ENCODE measurements at places on chromosomes 6 and 20. TPM values are rescaled to one million over a fixed set of nuclear protein-coding genes. Genes with fewer than 3 reads are reported as not detected.

DPPA5 gene
- total RNA-seq = not detected

PRICKLE4 gene
- 9.2 TPM for total RNA-seq

EYS gene
- total RNA-seq = not detected

OR2H2 gene
- total RNA-seq = not detected

CDH26 gene
- total RNA-seq = 0.68 TPM

PI3 gene
- 4.6 TPM for total RNA-seq

ZNF165 gene
- 10.5 TPM for total RNA-seq

CDSN gene
- 1.0 TPM for total RNA-seq

LRRC73 gene
- 0.55 TPM for total RNA-seq

FOXC1 gene
- total RNA-seq = 18.6 TPM

ARMH2 gene
- not detected for total RNA-seq

ACTR5 gene
- 7.8 TPM for total RNA-seq

BNIP5 gene
- total RNA-seq = not detected

TXLNB gene
- not detected for total RNA-seq

ADRM1 gene
- 173 TPM for total RNA-seq

ZNF343 gene
- total RNA-seq = 11.9 TPM

ENPP5 gene
- total RNA-seq = 8.0 TPM

SRMS gene
- 1.2 TPM for total RNA-seq

SLC13A3 gene
- total RNA-seq = 6.0 TPM

CD24 gene
- 93.4 TPM for total RNA-seq

TINAG gene
- total RNA-seq = not detected

EBF4 gene
- 5.1 TPM for total RNA-seq

CYP24A1 gene
- 4.9 TPM for total RNA-seq

CEBPB gene
- total RNA-seq = 117 TPM

CCN2 gene
- total RNA-seq = 20.2 TPM

BMP6 gene
- total RNA-seq = not detected

LINC00237 gene
- total RNA-seq = not detected

SOX12 gene
- 57.1 TPM for total RNA-seq

PLG gene
- total RNA-seq = not detected

ADGRF1 gene
- 112 TPM for total RNA-seq

PNPLA1 gene
- not detected for total RNA-seq

COL11A2 gene
- total RNA-seq = 2.2 TPM

BPIFB1 gene
- not detected for total RNA-seq

EDEM2 gene
- 28.6 TPM for total RNA-seq

CCN6 gene
- not detected for total RNA-seq

ID4 gene
- 5.9 TPM for total RNA-seq

ZNF341 gene
- 5.6 TPM for total RNA-seq

NUP153 gene
- 74.1 TPM for total RNA-seq

DLL1 gene
- total RNA-seq = not detected

WRNIP1 gene
- total RNA-seq = 61.4 TPM

SLC26A8 gene
- total RNA-seq = not detected

C6orf52 gene
- 6.2 TPM for total RNA-seq

TNXB gene
- total RNA-seq = 15.1 TPM

CABLES2 gene
- 14.1 TPM for total RNA-seq

TRIM26 gene
- 53.9 TPM for total RNA-seq

TREML2 gene
- not detected for total RNA-seq

FAM217A gene
- total RNA-seq = not detected

SLC35D3 gene
- not detected for total RNA-seq

RNF39 gene
- 7.5 TPM for total RNA-seq

PTK6 gene
- total RNA-seq = 12.9 TPM

HLA-DRB1 gene
- 3.1 TPM for total RNA-seq

ARG1 gene
- total RNA-seq = not detected

SLPI gene
- 55.1 TPM for total RNA-seq

CRISP2 gene
- not detected for total RNA-seq

NRSN1 gene
- not detected for total RNA-seq

PROCR gene
- 7.5 TPM for total RNA-seq

PRRT1 gene
- 12.6 TPM for total RNA-seq

SPTLC3 gene
- total RNA-seq = 8.5 TPM
